M059J (cell line): ENCODE measurements at places on chromosomes 3 and 15. TPM values are rescaled to one million over a fixed set of nuclear protein-coding genes. Genes with fewer than 3 reads are reported as not detected.
A peak's percentile ranks its signal among the peaks of the same experiment; 100 is the strongest.

DNA sequence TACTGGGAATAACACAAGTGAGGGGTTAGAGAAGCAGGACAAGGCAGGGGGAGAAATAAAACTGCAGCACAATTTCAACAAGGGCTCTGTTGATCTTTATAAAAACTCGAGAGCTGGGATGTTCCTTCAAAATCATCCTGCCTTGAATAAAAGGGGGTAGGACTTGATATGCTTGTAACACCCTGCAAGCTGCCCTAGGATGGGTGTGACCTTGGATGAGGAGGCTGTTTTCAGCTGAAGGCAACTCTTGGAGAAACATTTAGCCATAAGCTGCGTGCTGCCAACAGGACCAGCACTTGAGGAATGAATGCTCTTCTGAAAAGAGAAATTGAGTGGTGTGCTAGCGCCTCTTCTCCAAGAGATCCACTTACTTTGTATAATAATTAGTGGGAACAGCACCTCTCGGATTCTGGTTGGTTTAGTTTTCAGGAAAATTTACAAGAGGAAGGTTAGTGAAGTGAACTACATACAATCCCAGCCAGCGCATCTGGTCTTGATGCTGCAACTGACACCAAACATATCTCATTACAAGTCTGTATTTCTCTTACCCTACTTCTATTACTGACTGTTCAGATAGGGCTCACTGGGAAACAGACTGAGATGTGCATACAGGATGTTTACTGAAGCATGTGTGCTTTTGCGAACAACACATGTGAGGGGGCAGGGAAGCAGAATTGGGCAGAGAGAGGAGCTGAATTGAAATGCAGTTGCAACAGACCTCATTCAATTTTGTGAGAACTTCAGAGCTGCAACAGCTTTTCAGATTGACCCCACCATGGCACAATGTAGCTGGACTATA lies 643.0 kb upstream of the GOLIM4 start:
- no peak for DNase-seq

DNA sequence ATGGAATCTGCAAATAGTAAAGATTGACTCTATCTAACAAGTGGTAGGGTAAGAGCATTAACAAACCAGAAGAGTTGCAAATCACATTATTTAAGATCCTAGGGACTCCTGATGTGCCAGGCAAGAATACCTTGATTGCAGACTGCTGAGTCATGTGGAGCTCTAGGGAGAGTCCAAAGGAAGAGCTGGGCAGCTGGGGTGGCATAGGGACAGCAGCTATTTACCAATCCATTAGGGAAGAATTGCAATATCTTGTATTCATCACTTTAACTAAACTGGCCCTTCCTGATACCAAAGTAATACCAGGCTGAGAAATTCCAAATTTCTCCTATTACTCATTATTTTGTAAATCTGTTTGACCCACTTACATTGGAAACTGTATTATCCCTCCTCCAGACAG lies 52.2 kb upstream of the ACP3 start:
- no peak for DNase-seq

DNA sequence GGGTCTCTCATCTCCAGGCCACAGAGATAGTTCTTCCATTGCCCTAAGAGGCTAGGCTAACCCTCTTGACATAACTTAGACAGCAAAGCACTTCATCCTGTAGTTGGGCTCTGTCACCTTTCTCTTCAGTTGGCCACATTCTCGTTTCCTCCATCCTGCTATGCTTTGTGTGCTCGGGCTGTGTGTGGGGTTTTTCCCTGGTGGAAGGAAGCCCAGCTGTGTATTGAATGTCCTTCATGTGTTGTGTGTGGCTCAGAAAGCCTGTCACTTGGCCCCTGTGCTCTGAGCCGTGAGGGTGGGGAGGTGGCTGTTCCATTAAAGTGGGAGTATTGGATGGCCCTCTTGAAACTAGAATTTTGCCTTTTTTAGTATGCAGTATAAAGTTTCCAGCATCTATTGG lies 8.8 kb upstream of the EXOG start:
- DNase-seq: no peak

DNA sequence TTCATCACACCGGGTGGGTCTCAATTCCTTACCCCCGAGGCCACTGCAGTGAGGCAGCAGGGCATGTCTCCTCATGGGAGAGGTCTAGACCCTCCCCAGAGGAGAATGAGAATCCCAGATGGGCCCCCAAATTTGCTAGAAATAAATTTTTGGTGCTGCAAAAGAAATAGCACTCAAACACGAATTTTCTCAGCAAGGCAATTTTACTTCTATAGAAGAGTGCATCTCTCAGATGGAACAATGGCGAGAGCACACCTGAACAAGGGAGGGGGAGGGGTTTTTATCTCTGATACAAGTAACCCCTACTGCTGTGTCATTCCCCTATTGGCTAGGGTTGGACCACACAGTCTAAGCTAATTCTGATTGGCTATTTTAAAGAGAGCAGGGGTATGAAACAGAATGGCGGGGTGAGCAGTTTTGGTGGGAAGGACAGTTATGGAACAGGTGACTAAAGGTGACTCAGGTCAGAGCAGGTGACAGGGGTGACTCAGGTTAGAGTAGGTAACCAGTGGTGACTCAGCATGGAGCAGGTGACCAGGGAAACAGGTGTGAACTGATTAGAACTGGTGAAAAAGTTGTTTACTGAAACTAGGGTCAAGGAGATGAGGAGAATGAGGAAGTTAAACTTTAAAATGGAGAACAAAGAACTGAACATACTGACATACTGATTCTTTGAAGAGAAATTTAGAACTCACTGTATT lies 93.0 kb upstream of the WNT7A start:
- no peak for DNase-seq

- no peak for DNase-seq
Observed at GRCh38 chr3:131020122-131020693, 6.4 kb downstream of the ASTE1 start.

GRCh38 chr15:92429378-92430068 lies 35.8 kb downstream of the ST8SIA2 start:
- peak; percentile 84 for DNase-seq

- DNase-seq: peak; percentile 79
Observed at GRCh38 chr15:44066211-44066827, 128.8 kb downstream of the FRMD5 start.

DNA sequence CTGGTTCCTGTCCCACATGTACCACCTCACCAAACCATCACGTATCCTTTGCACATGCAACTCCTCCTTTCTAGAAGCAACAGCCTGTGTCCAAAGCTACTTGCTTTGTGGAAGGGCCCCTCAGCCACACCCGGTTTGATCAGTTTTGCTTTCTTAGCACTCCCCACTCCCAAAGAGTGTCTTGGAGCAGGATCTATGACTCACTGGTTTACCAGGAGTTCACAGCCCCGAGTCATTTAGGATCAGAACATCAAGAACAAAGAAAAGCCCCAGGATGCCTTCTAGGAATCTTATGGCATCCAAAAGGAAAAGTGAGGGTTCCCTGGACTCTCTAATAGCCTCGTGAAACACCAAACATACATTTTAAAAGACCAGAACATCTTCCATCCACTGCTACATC lies 50.7 kb upstream of the IGF1R start:
- DNase-seq: peak; percentile 20

The SLC24A1 gene
- total RNA-seq: 2.1 and 2.9 TPM in 2 replicates

The P2RY1 gene
- 0.02 TPM in 1 of 2 replicates, not detected in the other for total RNA-seq
